ENCODE measurements at places on chromosomes 3 and 15. TPM values are rescaled to one million over a fixed set of nuclear protein-coding genes. Genes with fewer than 3 reads are reported as not detected.

Gene SLC15A2
- 0.59 TPM for total RNA-seq

Gene TMEM266
- not detected for total RNA-seq

Gene EOMES
- not detected for total RNA-seq

Gene ABI3BP
- 53.3 TPM for total RNA-seq

Gene ACTC1
- total RNA-seq = not detected

Gene INO80
- total RNA-seq = 32.9 TPM

Data from smooth muscle cell of the umbilical artery (primary cell).